ENCODE measurements at places on chromosomes 4 and X. TPM values are rescaled to one million over a fixed set of nuclear protein-coding genes. Genes with fewer than 3 reads are reported as not detected.

- no peaks in the 10 kb centered on the region for H3K36me3 ChIP-seq
- no peaks in the 10 kb centered on the region for H3K27me3 ChIP-seq
- H3K4me1 ChIP-seq, result no peaks in the 10 kb centered on the region
Measured at GRCh38 chr4:54423066-54423465, 194.0 kb downstream of the PDGFRA start.

- no peaks in the 10 kb centered on the region for H3K27me3 ChIP-seq
- no peaks in the 10 kb centered on the region for H3K36me3 ChIP-seq
- no peak overlapping the region for H3K27ac ChIP-seq
- H3K4me3 ChIP-seq, result no peak overlapping the region
- DNase-seq, result no peak
Measured at GRCh38 chrX:8849458-8849857, 48.3 kb upstream of the FAM9A start.

GRCh38 chrX:3271183-3271833 lies 75.1 kb downstream of the MXRA5 start:
- no peak overlapping the region for H3K4me3 ChIP-seq
- H3K4me1 ChIP-seq, result no peaks in the 10 kb centered on the region
- H3K27ac ChIP-seq, result no peak overlapping the region
- no peak for DNase-seq

GRCh38 chr4:73018595-73018994 lies 50.9 kb downstream of the COX18 start:
- no peaks in the 10 kb centered on the region for H3K36me3 ChIP-seq
- H3K27me3 ChIP-seq, result no peaks in the 10 kb centered on the region
- DNase-seq, result peak; percentile 16
- H3K27ac ChIP-seq, result no peak overlapping the region
- no peak overlapping the region for H3K4me3 ChIP-seq
- no peaks in the 10 kb centered on the region for H3K4me1 ChIP-seq

GRCh38 chrX:13688384-13688957 lies 457 bp upstream of the RAB9A start:
- H3K27ac ChIP-seq, result no peak overlapping the region
- peaks cover 4% of the 10 kb centered on the region for H3K4me1 ChIP-seq
- peaks cover 19% of the 10 kb centered on the region for H3K27me3 ChIP-seq
- H3K4me3 ChIP-seq, result peak overlapping the region; percentile 74

DNA sequence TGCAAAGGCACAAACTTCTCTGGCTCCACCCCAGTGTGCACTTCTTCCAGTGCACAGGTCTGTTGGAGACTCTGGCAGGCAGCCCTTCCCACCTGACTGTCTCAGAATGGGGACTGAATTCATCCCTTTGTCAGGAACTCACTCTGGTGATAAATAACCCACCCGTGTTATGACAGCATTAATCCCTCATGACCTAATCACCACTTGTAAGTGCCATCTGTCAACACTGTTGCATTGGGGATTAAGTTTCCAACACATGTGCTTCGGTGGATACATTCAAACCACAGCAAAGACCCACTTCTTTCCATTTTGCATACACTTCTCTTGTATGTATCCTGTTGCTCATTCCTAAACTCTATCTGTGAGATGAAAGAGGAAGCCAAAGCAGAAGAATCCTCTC lies 1002.9 kb upstream of the IGFBP7 start:
- H3K4me3 ChIP-seq, result no peak overlapping the region
- no peaks in the 10 kb centered on the region for H3K4me1 ChIP-seq
- no peak for DNase-seq
- H3K36me3 ChIP-seq, result no peaks in the 10 kb centered on the region

GRCh38 chr4:38572793-38573192 lies 91.2 kb upstream of the KLF3 start:
- no peaks in the 10 kb centered on the region for H3K36me3 ChIP-seq
- peaks cover 5% of the 10 kb centered on the region for H3K4me1 ChIP-seq
- DNase-seq, result no peak
- H3K27ac ChIP-seq, result no peak overlapping the region
- no peak overlapping the region for H3K4me3 ChIP-seq
- no peaks in the 10 kb centered on the region for H3K27me3 ChIP-seq

- H3K4me3 ChIP-seq, result no peak overlapping the region
- no peak overlapping the region for H3K27ac ChIP-seq
Measured at GRCh38 chr4:78951862-78952472, 12.7 kb upstream of the PAQR3 start.

DNA sequence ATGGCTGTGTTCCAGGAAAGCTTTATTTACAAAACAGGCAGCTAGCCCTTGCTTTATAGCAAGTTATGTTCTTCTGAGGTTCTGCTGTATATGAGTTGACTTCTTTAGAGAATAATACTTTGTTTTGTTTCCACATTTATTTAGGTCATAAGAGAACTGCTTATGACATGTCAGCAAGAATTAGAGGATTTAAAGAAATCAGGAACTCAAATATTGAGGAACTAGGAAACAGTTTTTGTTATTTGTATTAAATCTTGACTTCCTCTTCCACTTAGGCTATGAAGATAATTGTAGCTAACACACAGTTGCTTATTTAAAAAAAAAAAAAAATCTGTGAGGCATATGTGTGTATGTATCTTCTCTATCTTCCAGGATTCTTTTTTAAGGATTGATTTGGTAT lies 14.3 kb downstream of the ZRSR2 start:
- DNase-seq, result no peak
- no peaks in the 10 kb centered on the region for H3K4me1 ChIP-seq
- peaks cover 6% of the 10 kb centered on the region for H3K36me3 ChIP-seq
- no peak overlapping the region for H3K27ac ChIP-seq
- H3K4me3 ChIP-seq, result no peak overlapping the region
- H3K27me3 ChIP-seq, result no peaks in the 10 kb centered on the region

DNA sequence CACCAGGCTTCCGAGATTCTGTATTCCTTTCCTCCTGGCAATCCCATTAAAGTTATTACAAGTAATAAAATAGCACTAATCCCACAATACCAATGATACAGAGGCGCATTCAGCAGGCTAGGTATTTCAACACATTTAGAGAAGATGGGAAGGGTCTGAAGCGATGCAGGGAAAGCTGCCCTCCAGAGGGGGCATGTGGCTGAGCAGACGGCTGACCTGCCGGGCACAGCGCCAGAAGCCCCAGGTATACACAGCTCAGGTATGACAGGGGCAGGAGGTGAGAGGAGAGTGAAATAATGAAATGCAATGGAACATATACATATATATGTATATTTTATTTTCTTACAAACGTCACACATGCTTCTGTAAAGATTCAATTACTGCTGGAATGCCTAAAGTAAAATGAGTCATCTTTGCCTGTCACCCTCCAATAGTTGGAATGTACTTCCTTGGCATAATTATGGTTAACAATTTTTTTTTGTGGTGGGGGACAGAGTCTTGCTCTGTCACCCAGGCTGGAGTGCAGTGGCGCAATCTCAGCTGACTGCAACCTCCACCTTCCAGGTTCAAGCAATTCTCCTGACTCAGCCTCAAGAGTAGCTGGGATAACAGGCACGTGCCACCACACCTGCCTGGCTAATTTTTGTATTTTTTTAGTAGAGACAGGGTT lies 21.3 kb upstream of the CDKN2AIP start:
- DNase-seq, result no peak
- H3K4me1 ChIP-seq, result no peaks in the 10 kb centered on the region
- H3K4me3 ChIP-seq, result no peak overlapping the region
- no peaks in the 10 kb centered on the region for H3K36me3 ChIP-seq
- H3K27ac ChIP-seq, result no peak overlapping the region

- peak overlapping the region; percentile 71 for H3K27ac ChIP-seq
- no peaks in the 10 kb centered on the region for H3K27me3 ChIP-seq
- peaks cover 26% of the 10 kb centered on the region for H3K4me1 ChIP-seq
- peak; percentile 6 for DNase-seq
- no peaks in the 10 kb centered on the region for H3K36me3 ChIP-seq
- no peak overlapping the region for H3K4me3 ChIP-seq
Measured at GRCh38 chr4:86970447-86971354, 35.9 kb downstream of the AFF1 start.

- H3K27me3 ChIP-seq, result no peaks in the 10 kb centered on the region
- no peak overlapping the region for H3K27ac ChIP-seq
- no peaks in the 10 kb centered on the region for H3K36me3 ChIP-seq
- H3K4me3 ChIP-seq, result no peak overlapping the region
Measured at GRCh38 chr4:113825272-113825671, 63.7 kb upstream of the CAMK2D start.

GRCh38 chrX:54980334-54980733 lies 13.7 kb downstream of the PFKFB1 start:
- no peak for DNase-seq
- H3K36me3 ChIP-seq, result no peaks in the 10 kb centered on the region
- H3K4me1 ChIP-seq, result no peaks in the 10 kb centered on the region
- H3K27ac ChIP-seq, result no peak overlapping the region
- no peak overlapping the region for H3K4me3 ChIP-seq

DNA sequence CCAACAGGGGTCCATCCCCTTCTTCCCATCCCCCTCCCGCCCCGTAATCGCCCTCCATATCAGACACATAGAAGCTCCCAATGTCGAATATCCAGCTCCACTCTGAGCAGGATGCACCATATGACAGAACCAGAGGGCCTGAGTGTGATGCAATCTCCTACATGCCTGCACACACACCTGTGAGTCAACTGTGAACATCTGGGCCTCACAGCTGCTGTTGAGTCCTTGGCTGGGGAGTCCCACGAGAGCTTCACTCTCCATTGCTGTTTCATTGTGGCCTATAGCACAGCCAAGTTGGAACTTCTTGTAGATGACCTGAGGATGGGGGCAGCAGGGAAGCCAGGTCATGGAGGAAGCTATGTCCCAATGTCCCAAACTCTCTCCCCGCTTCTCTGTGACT lies 8.2 kb downstream of the SLC38A5 start:
- no peak overlapping the region for H3K27ac ChIP-seq
- H3K4me3 ChIP-seq, result no peak overlapping the region
- no peaks in the 10 kb centered on the region for H3K27me3 ChIP-seq
- no peak for DNase-seq
- H3K36me3 ChIP-seq, result no peaks in the 10 kb centered on the region
- H3K4me1 ChIP-seq, result no peaks in the 10 kb centered on the region

DNA sequence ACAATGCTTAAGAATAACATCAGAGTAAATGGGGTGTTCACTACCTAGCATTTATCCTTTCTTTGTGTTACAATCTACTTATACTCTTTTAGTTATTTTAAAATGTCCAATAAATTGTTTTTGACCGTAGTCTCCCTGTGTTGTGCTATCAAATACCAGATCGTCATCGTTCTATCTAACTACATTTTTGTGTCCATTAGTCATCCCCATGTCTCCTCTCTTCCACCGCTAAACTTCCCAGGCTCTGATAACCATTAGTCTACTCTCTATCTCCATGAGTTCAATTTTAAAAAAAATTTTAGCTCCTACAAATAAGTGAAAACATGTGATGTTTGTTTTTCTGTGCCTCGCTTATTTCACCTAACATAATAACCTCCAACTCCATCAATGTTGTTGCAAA lies 381.9 kb downstream of the PRDM5 start:
- no peaks in the 10 kb centered on the region for H3K27me3 ChIP-seq
- no peak overlapping the region for H3K4me3 ChIP-seq
- no peak for DNase-seq

DNA sequence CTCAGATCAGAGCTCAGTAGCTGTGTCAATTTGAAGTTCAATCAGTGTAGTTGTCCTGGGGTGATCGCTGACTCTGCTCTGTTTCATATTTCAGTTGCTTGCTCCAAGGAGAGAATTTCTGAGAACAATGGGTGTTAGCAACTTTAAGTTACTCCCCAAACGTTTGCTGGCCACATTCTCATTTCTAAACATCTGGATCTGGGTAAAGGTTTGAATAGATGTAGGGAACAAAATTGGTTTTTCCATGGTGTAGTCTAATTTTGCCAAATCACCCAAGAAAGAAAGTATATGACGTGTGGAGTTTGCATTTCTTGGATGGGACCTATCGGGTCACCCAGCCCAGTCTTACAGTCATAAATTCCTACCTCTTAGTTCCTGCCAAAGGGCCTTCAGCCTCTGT lies 103.7 kb downstream of the AKAP4 start:
- no peaks in the 10 kb centered on the region for H3K4me1 ChIP-seq
- no peak overlapping the region for H3K27ac ChIP-seq
- H3K4me3 ChIP-seq, result no peak overlapping the region
- H3K27me3 ChIP-seq, result no peaks in the 10 kb centered on the region

GRCh38 chr4:118285931-118286330 lies 66.9 kb downstream of the PRSS12 start:
- H3K27me3 ChIP-seq, result no peaks in the 10 kb centered on the region
- no peak for DNase-seq
- peaks cover 10% of the 10 kb centered on the region for H3K4me1 ChIP-seq
- no peak overlapping the region for H3K4me3 ChIP-seq
- no peak overlapping the region for H3K27ac ChIP-seq

DNA sequence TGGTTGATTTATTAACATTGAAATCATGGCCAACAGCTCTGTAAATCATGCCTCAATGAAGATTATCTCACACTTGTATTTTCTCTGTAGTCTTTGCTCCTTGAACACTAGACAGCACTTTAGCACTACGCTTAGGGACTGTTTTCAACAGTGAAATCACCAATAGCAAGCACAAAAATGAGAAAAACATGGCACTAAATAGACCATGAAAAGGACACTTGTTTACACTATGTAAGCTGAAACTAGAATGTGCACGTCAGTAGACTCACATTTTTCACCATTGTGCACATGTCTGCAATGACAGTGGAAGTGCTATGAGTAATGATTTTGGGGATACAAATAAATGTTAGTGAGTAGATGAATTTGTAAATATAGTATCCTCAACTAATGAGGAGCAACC lies 3.1 kb downstream of the BMP2K start:
- H3K36me3 ChIP-seq, result no peaks in the 10 kb centered on the region
- peaks cover 43% of the 10 kb centered on the region for H3K4me1 ChIP-seq
- no peak for DNase-seq
- no peaks in the 10 kb centered on the region for H3K27me3 ChIP-seq
- H3K27ac ChIP-seq, result no peak overlapping the region
- peak overlapping the region; percentile 76 for H3K4me3 ChIP-seq

DNA sequence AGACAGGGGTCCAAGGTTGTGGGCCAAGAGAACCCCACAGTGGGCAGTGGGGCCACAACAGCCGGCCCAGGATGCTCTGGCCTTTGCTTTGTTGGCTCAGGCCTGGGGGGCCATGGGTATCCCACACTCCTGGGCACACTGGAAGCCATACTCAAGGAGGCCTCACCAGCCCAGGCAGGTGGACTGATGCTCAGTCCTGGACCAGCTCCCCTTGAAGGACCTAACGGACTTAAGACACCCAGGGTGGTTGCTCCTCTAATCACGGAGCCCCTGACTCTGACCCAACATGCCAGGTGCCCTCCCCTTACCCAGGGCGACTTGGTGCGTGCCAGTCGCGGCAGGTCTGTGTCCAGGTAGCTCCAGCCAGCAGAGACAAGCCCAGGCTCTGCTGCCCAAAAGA lies 50.8 kb downstream of the ZFYVE28 start:
- H3K27me3 ChIP-seq, result no peaks in the 10 kb centered on the region
- no peaks in the 10 kb centered on the region for H3K4me1 ChIP-seq
- no peak for DNase-seq
- no peak overlapping the region for H3K27ac ChIP-seq

The S100G gene
- not detected for total RNA-seq

The CENPVL1 gene
- total RNA-seq, result 2.0 TPM

The PABPC1L2A gene
- total RNA-seq, result not detected

The GAB1 gene
- 31.3 TPM for total RNA-seq

The CDKL2 gene
- 2.9 TPM for total RNA-seq

The PNMA6A gene
- total RNA-seq, result 3.2 TPM

The AWAT2 gene
- total RNA-seq, result not detected

The KLF8 gene
- total RNA-seq, result 15.4 TPM
